ENCODE measurements at places on chromosomes 4 and X.

DNA sequence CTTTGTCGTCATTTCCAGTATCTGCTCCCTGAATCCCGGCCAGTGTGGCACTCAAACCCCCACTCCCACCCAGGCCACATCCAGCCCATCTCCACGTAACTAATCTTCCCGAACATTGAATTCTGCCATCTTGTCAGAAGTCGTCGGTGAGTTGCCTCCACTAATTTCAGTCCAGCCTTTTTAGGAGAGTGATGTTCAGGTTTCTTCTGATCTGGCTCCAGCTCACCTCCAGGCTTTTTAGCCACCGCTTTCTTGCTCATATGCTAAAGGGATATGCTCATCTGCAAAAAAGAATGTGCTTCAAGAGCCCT lies 1.3 kb downstream of the TMEM165 start:
- no peaks in the 10 kb centered on the region for H3K27me3 ChIP-seq
- no peak for DNase-seq
- no peak overlapping the region for H3K27ac ChIP-seq
- H3K36me3 ChIP-seq = peaks cover 6% of the 10 kb centered on the region
- peak overlapping the region; percentile 79 for H3K4me3 ChIP-seq
- H3K4me1 ChIP-seq = peaks cover 34% of the 10 kb centered on the region

DNA sequence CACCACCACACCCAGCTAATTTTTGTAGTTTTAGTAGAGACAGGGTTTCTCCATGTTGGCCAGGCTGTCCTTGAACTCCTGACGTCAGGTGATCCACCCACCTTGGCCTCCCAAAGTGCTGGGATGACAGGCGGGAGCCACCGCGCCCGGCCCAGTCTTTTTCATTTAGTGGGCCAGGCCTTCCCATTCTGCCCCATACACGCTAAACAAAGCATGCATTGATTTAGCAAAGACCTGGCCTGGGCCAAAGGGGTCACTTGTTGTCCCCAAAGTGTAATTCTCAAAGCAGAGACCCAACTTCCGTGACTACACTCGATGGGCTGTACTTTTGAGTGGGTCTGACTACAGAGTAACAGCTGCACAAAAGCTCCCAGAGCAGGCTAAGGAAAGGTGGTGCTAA lies 29.2 kb downstream of the CNGA2 start:
- no peaks in the 10 kb centered on the region for H3K36me3 ChIP-seq
- no peaks in the 10 kb centered on the region for H3K27me3 ChIP-seq
- H3K4me1 ChIP-seq = no peaks in the 10 kb centered on the region
- no peak for DNase-seq
- H3K27ac ChIP-seq = no peak overlapping the region

DNA sequence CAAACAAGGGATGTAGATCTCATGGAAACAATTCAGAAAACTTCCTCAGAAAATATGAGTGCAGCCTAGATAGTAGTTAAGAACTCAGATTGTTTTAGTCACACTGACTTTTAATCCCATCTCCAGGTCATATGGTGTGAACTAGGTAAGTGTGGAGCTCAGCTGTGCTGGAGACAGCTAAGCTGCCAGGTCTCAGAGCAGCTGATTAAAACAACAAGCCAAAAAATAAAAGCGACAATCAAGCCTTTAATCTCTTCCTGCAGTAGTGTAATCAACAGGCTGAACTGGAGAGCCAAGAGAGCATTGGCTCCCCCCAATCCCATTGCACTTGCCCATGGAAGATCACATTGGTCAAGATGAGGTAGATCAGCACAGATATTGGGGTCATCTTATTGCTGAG lies 98.3 kb upstream of the ATOH1 start:
- H3K27ac ChIP-seq = no peak overlapping the region
- no peak for DNase-seq
- H3K4me1 ChIP-seq = no peaks in the 10 kb centered on the region
- H3K4me3 ChIP-seq = no peak overlapping the region
- H3K36me3 ChIP-seq = no peaks in the 10 kb centered on the region
- H3K27me3 ChIP-seq = no peaks in the 10 kb centered on the region

- H3K4me1 ChIP-seq = no peaks in the 10 kb centered on the region
- H3K27ac ChIP-seq = no peak overlapping the region
- H3K27me3 ChIP-seq = no peaks in the 10 kb centered on the region
Measured at GRCh38 chr4:42411803-42412202, 14.5 kb downstream of the SHISA3 start.

DNA sequence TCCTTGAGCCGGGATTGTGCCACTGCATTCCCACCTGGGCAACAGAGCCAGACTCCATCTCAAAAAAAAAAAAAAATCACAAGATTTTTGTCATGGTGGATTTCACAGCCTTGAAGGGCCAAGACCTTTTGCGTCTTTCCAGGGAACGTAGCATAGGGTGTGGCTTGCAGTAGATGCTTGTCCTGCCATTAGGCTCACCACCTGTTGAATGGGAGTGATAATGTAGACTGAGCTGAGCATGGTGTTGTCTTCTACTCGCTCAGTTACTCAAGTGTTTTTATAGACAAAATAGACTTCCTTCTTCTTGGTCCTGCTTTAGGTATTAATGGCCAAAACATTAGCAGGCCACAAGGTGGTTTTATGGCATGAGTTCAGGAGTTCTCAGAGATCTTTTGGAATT lies 40.8 kb downstream of the JADE1 start:
- H3K27ac ChIP-seq = no peak overlapping the region
- peaks cover 15% of the 10 kb centered on the region for H3K4me1 ChIP-seq
- no peak overlapping the region for H3K4me3 ChIP-seq
- no peaks in the 10 kb centered on the region for H3K27me3 ChIP-seq
- no peak for DNase-seq
- H3K36me3 ChIP-seq = peaks cover 90% of the 10 kb centered on the region

DNA sequence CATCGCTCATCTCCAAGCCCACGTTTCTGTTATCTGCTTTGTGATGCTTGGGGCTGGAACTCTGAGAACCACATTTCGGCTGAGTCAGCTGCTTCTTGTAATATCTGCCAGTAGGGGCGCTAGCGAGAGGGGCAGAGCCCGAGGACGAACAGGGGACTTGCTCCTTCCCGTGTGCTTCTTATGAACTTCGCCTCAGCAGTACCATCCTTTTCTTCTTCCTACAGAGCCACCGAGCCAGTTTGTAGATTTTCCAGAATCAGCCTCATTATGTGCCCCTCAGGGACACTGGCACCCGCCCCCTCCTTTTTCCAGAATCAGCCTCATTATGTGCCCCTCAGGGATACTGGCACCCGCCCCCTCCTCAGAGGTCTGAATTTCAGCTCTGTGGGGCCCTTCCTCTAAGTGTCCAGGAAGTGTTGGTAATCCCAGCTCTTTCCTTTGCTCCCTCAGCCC lies 441.7 kb upstream of the RASGEF1B start:
- H3K36me3 ChIP-seq = no peaks in the 10 kb centered on the region
- DNase-seq = peak; percentile 52
- H3K4me1 ChIP-seq = no peaks in the 10 kb centered on the region
- no peak overlapping the region for H3K4me3 ChIP-seq
- no peaks in the 10 kb centered on the region for H3K27me3 ChIP-seq
- H3K27ac ChIP-seq = no peak overlapping the region

DNA sequence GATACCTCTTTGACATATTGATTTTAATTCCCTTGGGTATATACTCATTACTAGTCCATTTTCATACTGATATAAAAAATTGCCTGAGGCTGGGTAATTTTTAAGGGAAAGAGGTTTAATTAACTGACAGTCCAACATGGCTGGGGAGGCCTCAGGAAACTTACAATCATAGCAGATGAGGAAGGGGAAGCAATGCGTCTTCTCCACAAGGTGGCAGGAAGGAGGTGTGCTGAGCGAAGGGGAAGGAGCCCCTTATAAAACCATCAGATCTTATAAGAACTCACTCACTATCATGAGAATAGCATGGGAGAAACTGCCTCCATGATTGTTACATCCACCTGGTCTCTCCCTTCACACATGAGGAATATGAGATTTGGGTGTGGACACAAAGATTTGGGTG lies 42.4 kb downstream of the MSX1 start:
- no peak for DNase-seq
- H3K36me3 ChIP-seq = no peaks in the 10 kb centered on the region
- no peaks in the 10 kb centered on the region for H3K4me1 ChIP-seq
- H3K27ac ChIP-seq = no peak overlapping the region

- peaks cover 3% of the 10 kb centered on the region for H3K27me3 ChIP-seq
- no peak overlapping the region for H3K27ac ChIP-seq
- H3K4me3 ChIP-seq = no peak overlapping the region
- no peaks in the 10 kb centered on the region for H3K4me1 ChIP-seq
Measured at GRCh38 chr4:72326692-72327632, 242.1 kb downstream of the ADAMTS3 start.

- H3K27me3 ChIP-seq = no peaks in the 10 kb centered on the region
- no peak overlapping the region for H3K4me3 ChIP-seq
- H3K4me1 ChIP-seq = no peaks in the 10 kb centered on the region
- DNase-seq = no peak
- H3K27ac ChIP-seq = no peak overlapping the region
Measured at GRCh38 chr4:68469482-68469881, 22.2 kb downstream of the TMPRSS11E start.

GRCh38 chr4:103754844-103755243 lies 35.1 kb upstream of the TACR3 start:
- H3K4me3 ChIP-seq = no peak overlapping the region
- no peaks in the 10 kb centered on the region for H3K27me3 ChIP-seq
- no peaks in the 10 kb centered on the region for H3K36me3 ChIP-seq
- H3K4me1 ChIP-seq = no peaks in the 10 kb centered on the region
- no peak for DNase-seq

GRCh38 chr4:122172266-122172665 lies 20.1 kb downstream of the BLTP1 start:
- DNase-seq = no peak
- H3K4me3 ChIP-seq = no peak overlapping the region
- peaks cover 5% of the 10 kb centered on the region for H3K4me1 ChIP-seq
- H3K27ac ChIP-seq = no peak overlapping the region
- H3K27me3 ChIP-seq = no peaks in the 10 kb centered on the region

- H3K4me3 ChIP-seq = no peak overlapping the region
- no peaks in the 10 kb centered on the region for H3K4me1 ChIP-seq
- DNase-seq = no peak
- peaks cover 6% of the 10 kb centered on the region for H3K27me3 ChIP-seq
Measured at GRCh38 chr4:142913461-142914030, 67.4 kb upstream of the INPP4B start.

DNA sequence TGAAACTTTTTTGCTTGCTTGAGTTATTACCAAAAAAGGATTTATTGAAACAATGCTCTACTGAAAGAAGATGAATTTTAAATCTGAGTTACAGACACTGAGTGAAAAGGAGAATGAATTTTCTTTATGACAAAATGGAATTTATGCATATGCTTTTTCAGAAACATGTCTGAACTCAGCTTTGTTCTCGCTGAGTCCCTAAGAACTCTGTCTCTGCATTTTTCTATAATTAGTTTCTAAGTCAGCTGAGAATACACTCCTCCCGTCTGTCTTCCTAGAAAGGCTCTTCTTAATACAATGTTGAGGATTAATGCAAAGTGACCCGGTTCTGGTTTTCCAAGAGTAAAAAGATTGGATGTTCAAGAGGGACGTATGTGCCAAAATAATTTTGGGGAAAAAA lies 463.5 kb downstream of the NKX6-1 start:
- DNase-seq = no peak
- no peak overlapping the region for H3K4me3 ChIP-seq
- no peaks in the 10 kb centered on the region for H3K4me1 ChIP-seq

- no peak for DNase-seq
- no peak overlapping the region for H3K27ac ChIP-seq
- no peak overlapping the region for H3K4me3 ChIP-seq
- no peaks in the 10 kb centered on the region for H3K4me1 ChIP-seq
Measured at GRCh38 chr4:156638925-156639605, 332.5 kb downstream of the PDGFC start.

GRCh38 chrX:20265221-20265725 lies 1.4 kb downstream of the RPS6KA3 start:
- peak overlapping the region; percentile 75 for H3K27ac ChIP-seq
- peak overlapping the region; percentile 86 for H3K4me3 ChIP-seq
- H3K4me1 ChIP-seq = peaks cover 15% of the 10 kb centered on the region
- H3K36me3 ChIP-seq = peaks cover 2% of the 10 kb centered on the region
- DNase-seq = peak; percentile 16

- H3K27ac ChIP-seq = no peak overlapping the region
- no peak for DNase-seq
Measured at GRCh38 chrX:17547658-17548057, 172.7 kb downstream of the NHS start.

GRCh38 chr4:185993328-185993973 lies 75.5 kb upstream of the TLR3 start:
- H3K27ac ChIP-seq = no peak overlapping the region
- no peaks in the 10 kb centered on the region for H3K36me3 ChIP-seq
- H3K27me3 ChIP-seq = no peaks in the 10 kb centered on the region
- no peak overlapping the region for H3K4me3 ChIP-seq
- DNase-seq = no peak

DNA sequence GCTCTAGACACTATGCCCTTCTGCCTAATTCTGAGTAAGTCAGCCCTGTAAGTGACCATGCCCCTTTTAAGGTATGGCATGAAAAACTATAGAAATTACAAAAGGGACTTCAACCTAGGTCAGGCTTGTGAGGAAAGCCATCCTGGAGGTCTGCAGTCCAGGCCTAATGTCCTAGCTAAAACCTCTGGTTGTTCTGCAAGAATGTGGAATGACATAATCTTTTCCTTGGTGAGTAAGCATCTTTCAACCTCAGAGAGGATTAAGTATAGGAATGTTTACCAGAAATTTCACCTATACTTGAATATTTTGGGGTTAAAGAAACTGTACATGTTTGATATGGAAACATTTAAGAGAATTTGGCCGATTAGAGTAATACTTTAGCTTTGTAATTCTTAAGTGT lies 23.8 kb upstream of the HPSE start:
- H3K4me1 ChIP-seq = no peaks in the 10 kb centered on the region
- no peak overlapping the region for H3K27ac ChIP-seq
- no peaks in the 10 kb centered on the region for H3K27me3 ChIP-seq
- no peaks in the 10 kb centered on the region for H3K36me3 ChIP-seq
- no peak for DNase-seq
- H3K4me3 ChIP-seq = no peak overlapping the region

- no peaks in the 10 kb centered on the region for H3K4me1 ChIP-seq
- H3K36me3 ChIP-seq = no peaks in the 10 kb centered on the region
- DNase-seq = no peak
- H3K27me3 ChIP-seq = no peaks in the 10 kb centered on the region
- H3K4me3 ChIP-seq = no peak overlapping the region
Measured at GRCh38 chrX:134431894-134432293, 28.1 kb upstream of the HPRT1 start.

- no peak for DNase-seq
- H3K4me3 ChIP-seq = no peak overlapping the region
- no peaks in the 10 kb centered on the region for H3K36me3 ChIP-seq
- no peak overlapping the region for H3K27ac ChIP-seq
- no peaks in the 10 kb centered on the region for H3K4me1 ChIP-seq
Measured at GRCh38 chrX:123348468-123348867, 164.4 kb downstream of the GRIA3 start.

GRCh38 chr4:121278811-121279368 lies 101.9 kb downstream of the QRFPR start:
- H3K36me3 ChIP-seq = no peaks in the 10 kb centered on the region
- no peaks in the 10 kb centered on the region for H3K27me3 ChIP-seq
- H3K4me1 ChIP-seq = no peaks in the 10 kb centered on the region
- H3K27ac ChIP-seq = no peak overlapping the region

- no peak for DNase-seq
- peaks cover 27% of the 10 kb centered on the region for H3K27me3 ChIP-seq
- peak overlapping the region; percentile 62 for H3K4me3 ChIP-seq
Measured at GRCh38 chr4:56655627-56656345, 25.3 kb downstream of the HOPX start.

All from CD4-positive, alpha-beta T cell (primary cell).